Chondrocyte (in vitro differentiated cells): ENCODE measurements at places on chromosomes 7 and 10.

DNA sequence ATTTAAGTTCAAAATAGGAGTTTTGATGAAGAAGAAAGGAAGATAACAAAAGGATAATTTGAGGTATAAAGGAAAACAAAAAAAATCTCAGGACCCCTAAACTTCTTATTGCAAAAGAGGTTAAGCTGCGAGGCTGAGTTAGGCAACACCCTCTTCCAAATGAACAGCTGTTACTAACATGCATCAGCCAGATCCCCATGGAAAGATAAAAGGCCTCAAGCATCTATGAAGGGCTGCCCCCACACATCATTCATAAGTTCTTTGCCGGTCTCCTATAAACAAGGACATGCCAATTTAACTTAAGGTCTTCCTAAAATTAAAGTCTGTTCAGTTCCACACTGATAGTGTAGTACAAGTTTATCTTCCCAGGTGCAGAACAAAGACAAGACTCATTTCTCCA, 75.8 kb upstream of the IMMP2L start:
- DNase-seq, result no peak

- DNase-seq, result peak; percentile 28
These were observed 1.6 kb downstream of the ADCK2 start for GRCh38 chr7:140674356-140674800.

DNA sequence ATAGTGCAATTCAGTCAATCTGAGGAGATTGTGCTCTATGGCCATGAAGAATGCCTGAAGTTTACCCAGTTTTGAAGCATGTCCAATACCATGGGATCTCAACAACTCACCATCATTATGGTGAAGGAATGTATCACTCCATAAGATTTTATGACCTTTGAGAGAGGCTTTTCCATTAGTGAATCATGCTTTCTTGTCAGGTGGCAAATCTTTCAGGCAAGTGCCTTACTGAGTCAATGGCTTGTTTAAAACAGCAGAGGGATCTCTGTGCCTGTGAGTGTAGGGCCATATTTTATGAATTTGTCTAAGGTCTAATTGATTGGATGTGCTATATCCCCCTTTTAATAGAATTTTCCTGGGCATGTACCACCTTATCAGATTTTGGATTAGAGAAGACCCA, 131.5 kb downstream of the CCDC7 start:
- no peak for DNase-seq

GRCh38 chr10:128268015-128268722, 141.9 kb upstream of the MKI67 start:
- DNase-seq, result no peak

GRCh38 chr7:138226001-138226476, 149.8 kb downstream of the AKR1D1 start:
- no peak for DNase-seq

DNA sequence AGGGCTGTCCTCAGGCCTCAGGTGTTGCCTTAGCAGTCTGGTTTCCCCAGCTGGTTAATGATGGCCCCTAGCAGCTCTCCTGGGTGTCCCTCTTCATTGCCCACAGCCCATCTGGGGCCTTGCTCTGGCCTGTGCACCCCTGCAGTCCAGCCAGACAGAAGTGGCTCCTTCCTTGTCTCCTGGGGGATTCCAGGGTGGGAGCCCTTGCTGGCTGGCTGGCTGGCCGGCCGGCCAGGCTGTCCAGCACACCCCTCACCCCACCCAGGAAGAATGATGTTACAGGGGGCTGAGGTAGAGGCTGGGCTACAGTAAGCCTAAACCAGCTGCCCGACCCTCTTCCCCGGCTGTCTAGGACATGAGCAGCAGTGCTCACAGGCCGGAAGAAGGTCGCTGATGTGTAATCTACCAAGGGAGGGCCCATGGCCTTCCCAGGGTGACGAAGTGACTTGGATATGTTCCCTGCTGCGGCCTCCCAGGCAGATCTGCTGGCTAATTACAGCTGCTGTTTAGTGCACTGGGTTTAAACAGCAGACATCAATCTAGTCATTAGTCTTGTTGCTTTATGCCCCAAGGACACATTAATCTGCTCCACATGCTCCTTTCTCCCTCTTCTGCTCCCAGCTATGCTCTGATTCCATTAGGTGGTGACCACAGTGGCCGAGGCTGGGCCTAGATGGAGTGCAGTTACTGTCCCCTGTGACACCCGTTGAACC, 53.8 kb upstream of the LRRC4 start:
- DNase-seq, result no peak

GRCh38 chr10:48501226-48501625, 103.6 kb downstream of the ARHGAP22 start:
- DNase-seq, result no peak

DNA sequence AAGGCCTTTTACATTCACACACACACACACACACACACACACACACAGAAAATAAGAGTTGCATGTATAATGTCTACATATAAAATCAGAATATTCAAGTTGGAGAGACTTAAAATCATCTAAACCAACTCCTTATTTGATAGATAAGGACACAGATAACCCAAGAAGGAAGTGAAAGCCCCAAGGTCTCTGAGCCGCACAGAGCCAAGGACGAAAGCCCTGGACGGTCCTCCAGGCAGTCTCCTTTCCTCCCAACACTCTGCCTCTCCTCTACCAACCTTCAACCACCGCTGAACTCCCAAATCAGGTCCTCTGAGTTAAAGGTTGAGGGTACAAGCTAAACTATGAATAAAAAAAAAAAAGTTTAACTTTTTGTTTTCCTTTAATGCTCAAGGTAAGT, 28.2 kb downstream of the UBE2H start:
- DNase-seq, result no peak

GRCh38 chr7:49483142-49483541, 290.3 kb upstream of the VWC2 start:
- no peak for DNase-seq

GRCh38 chr10:121121462-121121861, 270.3 kb downstream of the WDR11 start:
- no peak for DNase-seq

DNA sequence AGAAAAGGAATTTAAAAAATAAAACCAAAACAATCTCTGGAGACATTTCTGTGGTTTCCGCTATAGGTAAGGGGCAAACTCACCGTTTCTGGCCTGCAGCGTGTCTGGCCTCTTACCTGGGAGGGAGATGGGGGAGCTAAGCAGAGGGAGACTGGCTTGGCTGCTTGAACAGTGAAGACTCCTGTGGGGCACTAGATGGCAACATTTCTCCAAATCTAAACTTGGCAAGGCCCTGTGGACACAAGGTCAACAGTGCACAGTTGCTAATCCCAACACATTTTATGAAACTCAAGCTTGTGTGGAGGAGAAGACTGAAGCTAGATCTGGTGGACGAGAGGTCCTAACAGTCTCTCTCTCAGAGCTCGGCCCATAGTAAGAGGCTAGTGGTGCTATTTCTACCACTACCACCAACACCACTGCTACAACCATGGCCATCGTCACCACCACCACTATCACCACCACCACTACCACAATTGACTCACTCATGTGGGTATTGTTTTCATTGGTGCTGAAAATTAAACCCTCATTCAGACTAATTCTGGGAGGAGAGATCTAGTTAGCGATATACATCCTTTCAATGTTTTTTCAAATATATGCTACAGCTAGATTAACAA, 28.4 kb upstream of the CDHR3 start:
- DNase-seq, result no peak

GRCh38 chr10:61112771-61113170, 168.8 kb upstream of the RHOBTB1 start:
- no peak for DNase-seq

DNA sequence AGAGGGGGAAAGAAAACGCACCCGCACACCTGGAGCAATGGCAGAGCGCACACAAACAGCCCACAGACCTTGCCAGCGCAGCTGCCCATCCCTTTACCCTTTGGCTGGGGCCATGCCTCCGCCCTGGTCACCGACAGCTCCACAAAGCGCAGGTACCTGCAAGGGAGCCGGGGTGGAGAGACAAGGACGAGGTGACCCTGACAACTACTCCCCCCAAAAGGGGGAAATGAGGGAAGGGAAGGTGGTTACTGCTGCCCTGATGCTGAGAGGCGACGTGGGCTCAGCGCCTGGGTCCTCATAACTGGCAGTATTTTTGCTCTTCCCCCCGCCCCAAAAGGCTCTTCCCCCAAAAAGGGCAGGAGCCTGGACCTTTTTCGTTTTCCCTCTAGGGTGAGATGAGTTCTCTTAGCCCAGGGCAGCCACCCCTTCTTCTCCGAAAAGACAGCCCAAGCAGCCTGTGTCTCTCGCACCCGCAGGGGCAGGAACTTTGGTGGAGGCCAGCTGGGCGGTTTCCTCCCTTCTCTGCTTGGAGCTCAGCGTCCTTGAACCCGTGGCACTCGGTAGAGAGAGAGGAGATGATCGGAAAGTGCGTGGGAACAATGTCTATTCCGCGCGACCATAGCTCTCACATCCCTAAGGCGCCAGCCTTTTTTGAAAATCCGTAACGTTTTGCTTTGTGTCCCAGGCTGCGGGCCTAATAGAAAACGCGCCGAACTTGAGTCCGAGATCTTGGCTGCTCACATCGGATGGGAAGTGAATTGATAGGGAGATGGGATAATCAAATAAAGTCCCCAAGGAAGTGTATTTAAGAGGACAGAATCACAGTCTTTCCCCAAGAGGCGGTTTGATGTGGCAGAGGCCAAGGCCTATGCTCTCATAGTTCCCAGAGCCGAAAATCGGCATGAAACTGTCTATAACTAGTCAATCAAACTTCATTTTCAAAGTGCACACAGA, 1.0 kb downstream of the NKX2-3 start:
- no peak for DNase-seq

DNA sequence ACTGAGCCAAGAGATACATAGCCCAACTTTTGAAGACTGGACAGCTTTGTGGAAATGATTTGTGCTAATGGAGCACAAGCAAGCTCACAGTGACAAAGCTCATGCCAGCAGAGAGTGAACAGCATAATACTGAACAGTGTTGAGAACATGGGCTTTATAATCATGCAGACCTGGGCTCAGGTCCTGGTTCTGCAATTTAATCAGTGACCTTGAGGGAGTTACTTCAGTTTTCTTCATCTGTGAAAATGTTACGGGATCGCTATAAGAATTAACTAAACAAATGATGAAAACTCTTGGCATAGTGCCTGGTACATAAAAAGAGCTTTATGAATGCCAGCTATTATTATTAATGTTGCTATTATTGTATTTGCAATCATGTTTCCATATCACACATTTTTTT, 690.5 kb upstream of the LRRN3 start:
- no peak for DNase-seq

GRCh38 chr10:108203905-108204527, 1039.5 kb upstream of the SORCS1 start:
- DNase-seq, result no peak

GRCh38 chr7:133590795-133591194, 337.9 kb downstream of the EXOC4 start:
- no peak for DNase-seq

DNA sequence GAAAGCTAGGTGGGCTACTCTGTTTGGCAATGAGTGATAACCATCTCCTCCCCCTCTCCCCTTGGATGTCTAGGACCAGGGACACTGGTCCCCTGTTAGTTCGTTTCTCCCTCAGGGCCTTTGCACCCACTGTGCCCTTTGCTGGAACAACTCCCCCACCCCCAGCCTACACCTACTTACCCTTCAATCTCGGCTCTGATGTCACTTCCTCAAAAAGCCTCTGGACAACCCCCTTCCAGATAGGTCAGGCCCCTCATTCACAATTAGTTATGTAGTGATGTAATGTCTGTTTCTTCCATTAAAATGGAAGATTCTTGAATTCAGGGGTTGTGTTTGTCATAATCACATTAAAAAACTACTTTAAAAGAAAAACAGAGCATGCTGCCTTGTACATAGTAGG, 152.9 kb downstream of the SNX10 start:
- no peak for DNase-seq

GRCh38 chr7:101538596-101539459, 90.3 kb downstream of the MYL10 start:
- peak; percentile 87 for DNase-seq

- DNase-seq, result no peak
These were observed 563 bp upstream of the UTF1 start for GRCh38 chr10:133229265-133230043.

DNA sequence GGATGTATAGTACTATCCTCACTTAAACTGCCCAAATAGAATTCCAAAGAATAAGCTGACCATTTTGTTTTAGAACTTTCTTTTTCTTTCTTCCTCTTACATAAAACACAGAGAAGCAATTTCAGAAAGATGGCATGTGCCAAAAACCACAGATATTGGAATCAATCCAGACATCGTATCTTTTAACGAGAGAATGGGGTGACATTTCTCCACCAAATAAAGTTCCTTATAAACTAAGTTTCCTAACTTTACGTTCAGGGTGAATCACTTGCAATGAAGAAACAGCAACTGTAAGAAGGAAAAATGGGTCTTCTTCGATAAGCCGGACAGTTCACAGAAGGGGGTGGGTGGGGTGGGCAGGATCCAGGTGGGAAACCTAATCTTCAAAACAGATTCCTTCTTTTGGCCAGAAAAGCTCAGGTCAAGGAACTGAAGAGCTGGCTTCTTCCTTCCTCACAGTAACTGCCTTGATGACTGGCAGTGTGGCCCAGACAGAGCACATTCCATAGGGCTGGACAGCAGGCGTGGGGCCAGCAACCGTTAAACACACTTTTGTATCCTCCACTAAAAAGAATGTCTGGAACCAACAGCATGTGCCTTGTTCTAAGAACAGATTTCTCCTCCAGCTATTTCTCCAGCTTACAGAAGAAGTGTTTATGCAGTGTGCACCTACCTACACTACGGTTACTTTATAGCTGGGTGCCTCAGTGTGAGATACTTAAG, 31.5 kb downstream of the CREB3L2 start:
- no peak for DNase-seq

- DNase-seq, result no peak
These were observed 607.2 kb upstream of the MGMT start for GRCh38 chr10:128859738-128860386.

DNA sequence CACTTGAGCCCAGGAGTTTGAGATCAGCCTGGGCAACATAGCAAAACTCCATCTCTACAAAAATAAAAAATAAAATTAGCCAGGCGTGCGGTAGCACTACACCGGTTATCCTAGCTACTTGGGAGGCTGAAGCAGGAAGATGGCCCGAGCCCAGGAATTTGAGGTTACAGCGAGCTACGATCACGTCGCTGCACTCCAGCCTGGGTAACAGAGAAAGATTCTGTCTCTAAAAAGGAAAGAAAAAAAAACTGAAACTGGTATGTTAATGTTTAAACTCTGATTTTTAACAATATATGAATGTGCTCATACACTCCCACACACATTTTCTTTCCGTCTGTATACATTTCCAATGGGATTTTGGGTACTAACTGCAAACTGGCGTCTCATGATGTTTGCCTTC, 140.6 kb upstream of the KMT2E start:
- no peak for DNase-seq

DNA sequence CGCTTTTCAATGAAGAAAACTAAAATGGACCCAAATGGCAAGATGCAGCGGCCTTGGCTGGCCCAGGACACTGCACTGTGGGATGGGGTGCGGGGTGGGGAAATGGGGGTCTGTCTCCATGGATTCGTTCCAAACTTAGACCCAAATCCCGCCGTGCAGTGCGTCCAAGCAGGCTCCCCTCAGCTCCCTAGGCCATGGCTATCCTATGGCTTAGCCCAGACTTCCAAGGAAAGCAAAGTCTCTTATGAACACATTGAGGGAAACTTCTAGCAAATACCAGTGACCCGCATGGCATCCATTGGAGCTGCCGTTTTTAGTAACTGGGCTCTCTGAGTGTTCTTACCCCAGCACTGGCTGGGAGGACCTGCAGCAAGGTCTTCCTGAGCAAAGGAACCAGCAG, 122.5 kb downstream of the EBF3 start:
- DNase-seq, result no peak
